COLO829 (cell line): ENCODE measurements at places on chromosomes 7 and 10.
A peak's percentile ranks its signal among the peaks of the same experiment; 100 is the strongest.

DNA sequence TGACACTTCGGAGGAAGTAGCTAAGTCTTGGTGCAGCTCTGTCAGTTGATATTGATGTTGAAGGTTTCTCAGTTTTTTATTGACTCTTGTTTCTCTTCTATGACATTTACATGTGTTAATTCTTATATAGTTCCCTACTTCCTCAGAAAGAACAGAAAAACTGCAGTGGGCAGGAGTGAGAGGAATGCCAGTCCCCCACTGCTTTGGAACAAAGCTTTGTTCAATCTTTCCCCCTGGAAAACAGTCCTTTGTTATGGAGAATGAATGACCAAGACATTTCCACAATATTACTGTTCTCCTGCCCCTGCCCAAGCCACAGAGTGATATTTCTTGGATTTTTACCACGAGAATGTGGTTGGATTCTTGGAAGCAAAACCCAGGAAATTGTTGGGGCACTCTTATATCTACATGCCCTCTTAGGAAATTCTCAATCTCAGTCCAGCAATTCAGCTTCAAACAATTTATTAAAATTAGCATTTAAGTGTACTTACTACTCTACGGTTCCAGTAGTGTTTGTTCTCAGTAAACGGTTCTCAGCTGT, 258.0 kb upstream of the KCND2 start:
- no peak for DNase-seq

DNA sequence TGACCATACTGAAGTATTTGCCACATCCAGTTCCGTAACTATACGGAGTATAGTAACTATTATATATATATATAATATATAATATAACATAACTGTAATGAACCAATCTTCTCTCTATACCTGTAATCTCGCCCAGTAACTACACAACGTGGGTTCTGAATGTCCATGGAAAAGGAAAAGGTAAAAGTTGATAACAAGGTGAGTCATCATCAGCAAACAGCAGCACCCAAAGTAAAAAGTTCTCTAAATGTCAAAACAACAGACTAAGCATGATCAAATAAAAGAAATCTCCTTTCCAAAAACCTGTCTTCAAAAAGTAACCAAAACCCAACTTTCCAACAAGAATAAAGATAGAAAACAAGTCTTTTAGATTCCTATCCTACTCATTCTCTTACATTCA, 42.8 kb downstream of the ELAPOR2 start:
- no peak for DNase-seq

GRCh38 chr10:3421537-3422257, 249.1 kb upstream of the PITRM1 start:
- DNase-seq, result no peak

DNA sequence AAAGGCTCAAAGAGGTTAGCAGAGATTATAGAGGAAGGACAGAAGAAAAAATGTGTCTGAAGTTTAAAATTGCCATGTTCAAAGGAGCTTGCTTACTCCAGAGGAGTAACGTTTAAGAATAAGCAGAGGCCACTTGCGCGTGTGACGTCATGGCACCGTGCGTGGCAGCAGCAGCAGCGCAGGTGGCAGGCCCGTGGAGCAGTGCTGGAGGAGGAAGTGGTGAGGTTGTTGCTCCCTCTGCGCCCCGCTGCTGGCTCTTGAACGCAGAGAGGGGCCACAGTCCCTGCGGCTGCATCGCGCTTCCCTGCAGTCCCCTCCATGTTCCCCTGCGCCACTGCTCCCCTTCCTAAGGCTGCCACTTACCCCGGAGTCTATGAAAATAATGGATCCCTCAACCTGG, 37.5 kb downstream of the GDI2 start:
- no peak for DNase-seq

DNA sequence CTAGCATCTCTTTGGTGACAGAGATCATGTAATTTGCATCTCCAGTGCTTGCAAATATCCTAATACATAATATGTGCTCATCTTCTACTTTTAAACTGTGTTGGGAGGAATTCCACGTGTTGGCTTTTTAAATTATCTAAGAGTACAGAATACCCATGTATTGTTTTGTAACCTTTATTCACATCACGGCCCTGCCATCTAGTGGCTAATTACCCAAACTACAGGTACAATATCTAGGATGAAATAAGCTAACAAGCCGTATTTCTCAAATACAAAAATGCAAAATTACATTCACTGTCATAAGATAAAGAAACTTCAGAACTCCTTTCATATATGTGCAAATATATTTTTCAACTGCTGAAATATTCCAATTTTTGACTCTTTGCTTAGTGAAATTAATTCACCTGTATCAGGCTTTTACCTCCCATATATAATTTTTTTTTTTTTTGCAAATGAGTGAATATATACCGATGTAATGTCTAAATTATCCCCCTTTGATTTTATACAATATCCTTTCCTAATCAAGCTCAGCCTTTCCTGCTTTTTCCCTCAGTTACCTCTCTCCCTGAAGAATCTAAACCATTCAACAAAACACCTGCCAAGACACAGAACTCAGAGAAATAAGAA, 30.3 kb upstream of the LSM8 start:
- peak; percentile 81 for DNase-seq

- DNase-seq, result no peak
Observed at GRCh38 chr10:16890691-16891090, 73.5 kb upstream of the RSU1 start.

DNA sequence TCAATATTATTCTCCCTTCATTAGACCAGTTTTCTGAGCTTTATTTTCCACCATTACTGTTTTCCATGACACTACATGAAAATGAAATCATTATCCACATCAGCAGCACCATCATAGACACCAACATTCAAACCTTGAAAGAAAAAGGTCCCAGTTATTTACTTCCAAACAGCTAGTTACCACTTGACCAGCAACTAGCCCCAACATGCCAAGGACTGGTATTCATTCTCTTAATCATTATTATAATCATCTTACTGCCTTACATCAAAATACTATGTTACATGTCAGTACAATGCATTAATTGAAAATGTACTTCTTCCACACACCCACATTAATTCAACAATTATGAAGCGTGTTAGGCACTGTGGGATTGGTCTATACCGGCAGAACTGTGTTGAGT, 199.4 kb downstream of the TSPAN12 start:
- no peak for DNase-seq

DNA sequence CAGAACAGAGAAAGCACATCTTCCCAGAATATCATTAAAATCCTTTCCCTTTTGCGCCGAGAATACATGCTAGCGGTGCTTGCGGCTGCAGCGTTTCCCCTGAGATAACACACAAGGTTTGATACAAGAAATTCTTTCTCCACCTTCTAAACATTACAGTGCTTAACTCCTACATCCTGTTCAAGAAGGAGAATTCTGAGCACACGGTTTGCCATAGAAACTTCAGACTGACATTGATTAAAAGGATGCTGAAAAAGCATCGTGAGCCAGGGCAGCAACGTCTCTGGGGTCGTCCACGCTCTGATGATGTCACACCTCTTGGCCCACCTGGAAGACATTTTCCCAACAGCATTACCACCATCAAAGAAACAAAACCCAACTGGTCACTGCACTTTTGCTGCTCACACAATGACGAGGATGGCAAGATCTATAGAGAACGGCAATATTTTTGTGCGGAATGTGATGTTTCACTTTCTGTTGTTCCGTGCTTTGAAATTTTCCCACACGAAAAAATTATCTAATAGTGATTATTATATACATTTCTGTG, 27.0 kb upstream of the PRSS1 start:
- no peak for DNase-seq

- DNase-seq, result no peak
Observed at GRCh38 chr7:64996305-64996704, 5.5 kb upstream of the ZNF117 start.

DNA sequence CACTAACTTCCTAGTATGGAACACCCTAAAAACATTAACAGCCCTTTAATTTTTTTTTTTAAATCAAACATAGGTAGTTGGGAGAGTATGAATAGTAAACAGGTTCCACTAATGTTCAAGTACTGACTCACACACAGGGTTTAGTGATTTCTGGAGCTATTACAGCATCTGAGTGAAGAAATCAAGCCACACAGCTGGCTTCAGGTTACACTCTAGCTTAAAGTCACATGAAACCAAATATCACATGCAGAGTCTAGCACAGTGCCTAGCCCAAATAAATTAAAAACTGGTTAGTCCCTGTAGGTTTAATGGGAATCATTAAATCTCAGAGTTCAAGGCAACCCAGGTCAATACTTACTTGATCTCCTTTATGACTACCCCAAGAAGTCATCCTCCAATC, 11.6 kb downstream of the PANK1 start:
- DNase-seq, result no peak

GRCh38 chr7:221978-222715, 29.8 kb downstream of the FAM20C start:
- no peak for DNase-seq

DNA sequence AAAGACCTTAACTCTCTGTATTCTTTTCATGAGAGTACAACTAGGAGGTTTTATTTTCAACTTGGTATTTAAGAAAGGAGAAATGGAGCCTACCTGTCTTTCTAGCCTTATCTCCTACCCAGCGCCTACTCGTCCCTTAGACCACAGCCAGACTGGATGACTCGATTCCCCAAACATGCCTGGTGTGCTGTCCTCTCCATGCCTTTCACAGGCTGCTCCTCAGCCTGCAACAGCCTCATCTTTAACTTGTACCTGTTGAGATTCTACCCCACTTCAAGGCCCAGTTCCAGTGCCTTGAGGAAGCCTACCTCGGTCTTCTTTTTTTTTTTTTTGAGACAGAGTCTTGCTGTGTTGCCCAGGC, 29.4 kb downstream of the CPA1 start:
- no peak for DNase-seq

GRCh38 chr10:29328983-29329382, 40.1 kb downstream of the LYZL1 start:
- DNase-seq, result no peak

DNA sequence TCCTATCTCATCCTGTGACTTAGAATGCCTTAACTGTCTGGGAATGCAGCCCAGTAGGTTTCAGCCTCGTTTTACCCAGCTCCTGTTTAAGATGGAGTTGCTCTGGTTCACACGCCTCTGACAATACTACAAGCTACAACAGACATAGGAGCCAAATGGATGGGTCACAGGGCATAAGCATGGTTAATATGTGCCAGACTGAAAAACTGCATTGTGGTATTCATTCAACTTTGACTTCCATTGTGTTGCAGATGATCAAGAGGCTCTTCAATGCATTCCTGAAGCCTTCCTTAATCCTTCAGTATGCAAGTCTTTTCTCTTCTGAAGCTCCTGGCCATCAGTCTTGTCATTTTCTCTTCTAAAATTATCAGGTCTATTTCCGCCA, 20.3 kb upstream of the RNF32 start:
- DNase-seq, result no peak

DNA sequence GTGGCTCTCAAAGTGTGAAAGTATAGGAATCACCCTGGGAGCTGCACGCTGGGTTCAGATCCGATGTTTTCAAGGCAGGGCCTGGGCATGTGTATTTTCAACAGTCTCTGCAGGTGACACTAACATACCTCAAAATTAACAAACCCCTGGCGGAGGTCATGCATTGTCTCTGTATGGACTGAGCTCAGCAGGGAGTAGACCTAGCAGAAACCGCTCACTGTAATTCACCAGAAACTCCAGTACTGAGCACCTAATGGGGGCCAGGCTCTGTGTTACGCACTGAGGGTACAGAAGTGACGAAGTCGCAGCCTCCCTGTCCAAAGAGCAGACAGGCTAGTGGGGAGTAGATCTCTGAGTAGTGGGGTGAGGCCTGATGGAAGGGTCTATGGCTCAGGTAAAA, 5.6 kb downstream of the STRA8 start:
- no peak for DNase-seq

DNA sequence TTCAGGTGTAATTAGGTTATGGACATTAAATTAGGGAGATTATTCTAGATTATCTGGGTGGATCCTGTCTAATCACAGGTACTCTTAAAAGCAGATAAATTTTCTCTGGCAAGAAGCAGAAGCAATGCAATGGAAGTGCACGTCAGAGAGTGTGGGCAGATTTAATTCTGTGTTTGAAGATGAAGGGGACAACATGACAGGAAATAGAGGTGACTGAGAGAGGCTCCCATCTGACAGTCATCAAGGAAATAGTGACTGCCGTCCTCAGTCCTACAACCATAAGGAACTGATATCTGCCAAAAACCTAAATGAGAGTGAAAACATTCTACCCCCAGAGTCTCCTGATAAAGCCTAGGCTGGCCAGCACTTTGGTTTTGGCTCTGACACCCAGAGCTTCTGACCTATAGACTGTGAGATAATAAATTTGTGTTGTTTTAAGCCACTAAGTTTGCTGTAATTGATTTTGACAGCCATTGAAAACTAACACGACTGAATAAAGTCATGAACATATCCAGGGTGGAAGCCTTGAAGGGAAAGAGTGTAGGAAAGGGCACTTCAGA, 30.5 kb upstream of the DDX50 start:
- DNase-seq, result no peak

- DNase-seq, result no peak
Observed at GRCh38 chr10:32940321-32941301, 17.4 kb downstream of the ITGB1 start.

DNA sequence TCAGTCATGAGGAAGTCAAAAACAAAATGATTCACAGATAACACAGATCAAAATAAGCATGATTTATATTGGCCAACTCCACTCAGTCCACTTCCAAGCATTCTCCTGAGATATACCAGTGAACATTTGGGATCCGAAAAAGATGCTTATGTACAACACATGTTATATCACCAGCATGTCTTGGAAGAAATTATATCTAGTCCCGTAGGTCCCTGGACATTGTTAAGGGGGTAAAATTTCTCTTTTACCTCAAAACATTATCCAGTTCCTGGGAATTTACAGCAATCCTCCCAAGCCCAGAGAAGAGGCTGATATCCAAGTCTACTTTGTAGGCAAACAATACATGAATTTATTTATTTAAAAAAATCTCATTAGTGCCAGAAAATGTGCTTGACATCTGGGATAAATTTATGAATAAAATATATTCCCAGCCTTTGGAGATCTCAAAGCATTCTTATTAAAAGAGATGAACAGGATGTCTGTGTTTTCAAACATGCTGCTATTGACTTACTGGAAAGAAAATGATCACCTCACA, 582.2 kb upstream of the ZWINT start:
- no peak for DNase-seq

GRCh38 chr10:124353896-124354295, 64.8 kb downstream of the OAT start:
- DNase-seq, result no peak

- no peak for DNase-seq
Observed at GRCh38 chr7:3544202-3544601, 243.2 kb downstream of the SDK1 start.

GRCh38 chr7:92404170-92404614, 43.1 kb upstream of the GATAD1 start:
- no peak for DNase-seq

DNA sequence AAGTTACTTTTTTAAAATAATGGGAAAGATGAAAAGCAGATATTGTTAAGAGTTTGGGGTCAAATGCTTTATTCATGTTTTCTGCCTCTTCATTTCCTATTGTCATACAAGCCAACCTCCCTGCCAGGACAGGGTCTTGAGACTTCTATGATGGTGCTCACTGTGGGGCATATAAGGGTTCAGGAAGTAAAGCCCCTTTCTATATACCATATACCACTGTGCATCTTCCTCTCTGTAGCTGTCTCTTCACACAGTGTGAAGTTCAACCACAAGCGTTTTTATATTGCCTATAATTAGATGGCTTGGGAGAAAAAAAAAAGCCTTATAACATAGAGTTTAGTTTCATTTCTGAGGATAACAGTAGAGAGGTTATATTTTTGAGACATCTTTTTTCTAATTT, 389.8 kb upstream of the SORCS1 start:
- DNase-seq, result no peak

GRCh38 chr10:3781468-3782145, 3.4 kb downstream of the KLF6 start:
- DNase-seq, result no peak

- no peak for DNase-seq
Observed at GRCh38 chr10:66102756-66103155, 823.1 kb upstream of the LRRTM3 start.
